ENCODE measurements at places on chromosomes 3 and 15.

- DNase-seq: no peak
These were observed 51.0 kb upstream of the MYZAP start for GRCh38 chr15:57540736-57541135.

DNA sequence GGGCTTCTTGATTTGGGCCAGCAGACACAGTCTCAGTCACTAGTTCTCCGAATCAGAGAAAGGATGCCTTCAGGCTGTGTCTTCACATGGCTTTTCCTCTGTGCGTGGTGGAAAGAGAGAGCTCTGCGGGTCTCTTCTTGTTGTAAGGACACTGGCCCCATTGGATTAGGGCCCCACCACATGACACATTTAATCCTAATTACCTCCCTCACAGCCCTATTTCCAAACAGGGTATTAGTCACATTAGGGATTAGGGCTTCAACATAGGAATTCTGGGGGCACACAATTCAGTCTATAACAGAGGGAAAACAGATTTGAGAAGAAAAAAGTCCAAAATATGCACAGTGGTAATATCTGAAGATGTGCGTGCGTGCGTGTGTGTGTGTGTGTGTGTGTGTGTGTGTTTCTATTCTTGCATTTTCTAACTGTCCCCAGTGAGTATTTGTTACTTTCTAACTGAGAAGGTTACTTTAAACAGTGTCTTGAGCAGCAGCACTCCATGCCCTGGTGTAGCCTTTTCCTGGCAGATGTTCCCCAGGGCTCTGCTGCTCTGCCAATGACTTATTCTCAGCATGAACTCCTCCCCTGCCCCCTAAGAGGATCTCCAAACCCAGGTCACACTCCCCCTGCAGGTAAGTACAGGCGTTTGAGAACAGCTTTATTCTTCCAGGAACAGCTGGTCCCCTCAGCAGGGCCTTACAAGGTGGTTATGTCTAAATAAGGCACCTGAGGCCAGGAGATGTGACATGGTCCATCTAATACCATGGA is 72.9 kb downstream of the RPL39L start:
- DNase-seq: no peak

DNA sequence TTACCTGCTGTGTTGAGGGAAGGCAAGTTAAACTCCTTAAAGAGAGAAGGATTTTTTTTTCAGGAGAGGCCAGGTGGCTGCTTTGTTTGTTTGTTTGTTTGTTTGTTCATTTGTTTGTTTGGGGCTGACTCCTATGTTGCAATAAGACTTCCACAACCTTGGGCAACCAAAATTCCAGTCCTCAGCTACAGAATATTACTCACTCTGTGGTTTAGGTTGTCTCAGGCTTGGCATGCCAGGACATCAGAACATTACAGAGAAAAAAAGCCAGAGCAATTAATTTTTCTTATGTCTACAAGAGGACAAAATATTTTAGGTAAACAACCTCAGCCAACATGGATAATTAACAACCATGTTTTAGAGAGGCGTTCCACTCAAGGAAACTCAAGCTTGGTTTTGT is 156.7 kb upstream of the ATP11B start:
- no peak for DNase-seq

- no peak for DNase-seq
These were observed 3.6 kb downstream of the CADM2 start for GRCh38 chr3:84962415-84962814.

GRCh38 chr3:141303481-141304223 is 64.7 kb upstream of the ZBTB38 start:
- DNase-seq: no peak

GRCh38 chr3:12181301-12181700 is 22.6 kb upstream of the TIMP4 start:
- no peak for DNase-seq

DNA sequence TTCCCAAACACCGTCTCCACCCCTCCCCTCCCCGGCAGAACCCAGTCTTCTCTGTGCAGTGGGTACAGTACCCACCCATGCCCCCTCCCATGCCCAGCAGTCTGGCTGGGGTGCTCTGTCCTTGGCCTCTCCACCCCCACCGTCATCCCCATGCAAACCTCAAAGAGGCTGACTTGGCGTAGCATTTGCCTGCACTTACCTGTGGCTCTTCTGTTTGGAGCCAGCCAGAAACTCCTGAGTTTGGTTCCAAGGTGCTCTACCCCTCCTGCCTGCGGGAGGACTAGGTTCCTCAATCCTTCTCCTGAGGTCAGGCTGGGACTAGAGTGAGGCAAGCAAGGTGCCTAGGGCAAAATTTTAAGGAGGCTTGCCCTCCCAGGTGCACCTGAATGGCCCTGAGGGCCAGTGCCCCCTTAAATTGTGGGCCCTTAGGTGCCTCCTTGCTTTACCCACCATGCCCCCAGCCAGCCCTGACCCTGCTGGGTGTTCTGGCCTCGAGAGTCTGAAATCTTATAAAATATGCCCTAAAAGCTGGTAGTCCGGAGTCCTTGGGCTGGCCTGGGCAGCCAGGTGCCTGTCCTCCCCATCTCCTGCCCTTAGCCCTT is 47.1 kb upstream of the C15orf39 start:
- no peak for DNase-seq

- no peak for DNase-seq
These were observed 1.5 kb downstream of the PTPN9 start for GRCh38 chr15:75577401-75578172.
